ENCODE measurements at places on chromosomes 13 and 19.

- DNase-seq, result peak; percentile 10
Observed at GRCh38 chr13:97496511-97496910, 62.5 kb downstream of the RAP2A start.

GRCh38 chr19:7636317-7636690, 606 bp upstream of the STXBP2 start:
- DNase-seq, result no peak

DNA sequence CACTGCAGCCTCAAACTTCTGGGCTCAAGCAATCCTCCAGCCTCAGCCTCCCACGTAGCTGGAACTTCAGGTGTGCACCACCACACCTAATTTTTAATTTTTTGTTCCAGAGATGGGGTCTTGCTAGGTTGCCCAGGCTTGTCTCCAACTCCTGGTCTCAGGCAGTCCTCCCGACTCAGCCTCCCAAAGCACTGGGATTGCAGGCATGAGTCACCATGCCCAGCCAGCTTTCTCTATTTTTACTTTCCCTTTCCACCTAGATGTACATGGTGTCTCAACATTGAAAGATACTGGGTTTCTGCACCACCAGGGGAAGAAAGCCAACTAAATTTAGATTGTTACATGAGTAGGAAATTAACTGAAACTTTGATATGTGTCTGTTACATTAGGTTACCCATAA, 13.8 kb upstream of the ZNF846 start:
- DNase-seq, result no peak

- no peak for DNase-seq
Observed at GRCh38 chr13:40673414-40673813, 7.0 kb upstream of the FOXO1 start.

Measured in skeletal muscle cell (primary cell).